PC-9 (cell line): ENCODE measurements at places on chromosomes 6 and 20. TPM values are rescaled to one million over a fixed set of nuclear protein-coding genes. Genes with fewer than 3 reads are reported as not detected.
A peak's percentile ranks its signal among the peaks of the same experiment; 100 is the strongest.

GRCh38 chr20:16005021-16005914, 568.0 kb downstream of the KIF16B start:
- no peaks in the 10 kb centered on the region for H3K4me1 ChIP-seq
- H3K27ac ChIP-seq: no peak overlapping the region
- no peaks in the 10 kb centered on the region for H3K27me3 ChIP-seq
- H3K36me3 ChIP-seq: no peaks in the 10 kb centered on the region
- no peak for DNase-seq

- H3K4me1 ChIP-seq: no peaks in the 10 kb centered on the region
- H3K36me3 ChIP-seq: no peaks in the 10 kb centered on the region
- no peak overlapping the region for H3K4me3 ChIP-seq
- H3K27ac ChIP-seq: no peak overlapping the region
- H3K27me3 ChIP-seq: no peaks in the 10 kb centered on the region
Observed at GRCh38 chr6:144647971-144648651, 363.0 kb downstream of the UTRN start.

The SNAI1 gene
- total RNA-seq: 2.2 and 3.6 TPM in 2 replicates

GRCh38 chr6:170221052-170221752, 69.7 kb downstream of the DLL1 start:
- peaks cover 17% of the 10 kb centered on the region for H3K27me3 ChIP-seq
- no peak overlapping the region for H3K4me3 ChIP-seq
- H3K36me3 ChIP-seq: no peaks in the 10 kb centered on the region
- no peaks in the 10 kb centered on the region for H3K4me1 ChIP-seq

- H3K36me3 ChIP-seq: no peaks in the 10 kb centered on the region
- DNase-seq: peak; percentile 52
- H3K4me1 ChIP-seq: peaks cover 62% of the 10 kb centered on the region
Observed at GRCh38 chr20:53926428-53927028, 143.9 kb downstream of the BCAS1 start.

- no peak overlapping the region for H3K4me3 ChIP-seq
- no peaks in the 10 kb centered on the region for H3K36me3 ChIP-seq
- no peaks in the 10 kb centered on the region for H3K27me3 ChIP-seq
- peaks cover 8% of the 10 kb centered on the region; the same call in 1 of the 2 replicates for H3K4me1 ChIP-seq
- no peak overlapping the region for H3K27ac ChIP-seq
- DNase-seq: no peak
Observed at GRCh38 chr20:58233881-58234528, 5.6 kb upstream of the ANKRD60 start.

DNA sequence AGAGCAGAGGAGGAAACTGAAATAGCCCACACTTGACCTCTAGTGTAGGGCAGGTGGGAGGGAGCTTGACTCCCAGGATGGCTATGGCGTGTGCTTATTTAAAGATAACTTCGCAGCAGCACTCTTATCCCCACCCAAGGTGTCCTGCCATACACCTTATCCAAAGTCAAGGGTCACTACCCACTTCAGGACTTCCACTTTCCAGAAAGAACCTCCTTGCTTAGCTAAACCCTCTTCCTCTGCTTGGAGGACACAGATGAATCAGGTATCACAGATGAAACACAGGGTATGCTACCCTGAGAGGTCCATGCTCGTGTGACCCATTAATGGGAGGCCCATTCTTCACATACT, 2.3 kb downstream of the RIN2 start:
- peak overlapping the region; percentile 31; the same call in 1 of the 2 replicates for H3K4me3 ChIP-seq
- no peaks in the 10 kb centered on the region for H3K36me3 ChIP-seq

The MOG gene
- not detected in 2 replicates for total RNA-seq
